ENCODE measurements at places on chromosomes 2 and 18.

- no peak for DNase-seq
These were observed 61.9 kb downstream of the LHCGR start for GRCh38 chr2:48693645-48694044.

- DNase-seq = no peak
These were observed 96.5 kb downstream of the SEPTIN10 start for GRCh38 chr2:109517118-109517889.

GRCh38 chr18:32019251-32019948 lies 775 bp downstream of the RNF125 start:
- DNase-seq = peak; percentile 41

DNA sequence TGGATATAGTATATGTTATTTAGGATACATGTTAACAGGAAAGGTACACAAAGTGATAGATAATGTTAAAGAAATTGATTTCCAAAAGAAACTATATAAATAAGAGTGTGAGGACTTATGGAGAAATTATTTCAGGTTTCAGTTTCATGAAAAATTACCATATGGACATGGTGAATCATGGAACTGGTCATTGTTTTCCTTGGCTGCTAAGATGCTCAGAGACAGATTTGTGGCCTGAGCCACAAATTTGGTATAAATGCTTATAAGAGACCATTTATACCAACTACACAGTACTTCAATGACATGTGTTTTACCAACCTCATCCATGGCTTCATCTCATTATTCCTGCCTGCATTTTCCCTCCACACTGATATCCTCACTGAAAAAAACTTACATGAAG lies 188.1 kb downstream of the FMNL2 start:
- no peak for DNase-seq

GRCh38 chr2:201618744-201619662 lies 24.3 kb downstream of the TMEM237 start:
- peak; percentile 54 for DNase-seq

DNA sequence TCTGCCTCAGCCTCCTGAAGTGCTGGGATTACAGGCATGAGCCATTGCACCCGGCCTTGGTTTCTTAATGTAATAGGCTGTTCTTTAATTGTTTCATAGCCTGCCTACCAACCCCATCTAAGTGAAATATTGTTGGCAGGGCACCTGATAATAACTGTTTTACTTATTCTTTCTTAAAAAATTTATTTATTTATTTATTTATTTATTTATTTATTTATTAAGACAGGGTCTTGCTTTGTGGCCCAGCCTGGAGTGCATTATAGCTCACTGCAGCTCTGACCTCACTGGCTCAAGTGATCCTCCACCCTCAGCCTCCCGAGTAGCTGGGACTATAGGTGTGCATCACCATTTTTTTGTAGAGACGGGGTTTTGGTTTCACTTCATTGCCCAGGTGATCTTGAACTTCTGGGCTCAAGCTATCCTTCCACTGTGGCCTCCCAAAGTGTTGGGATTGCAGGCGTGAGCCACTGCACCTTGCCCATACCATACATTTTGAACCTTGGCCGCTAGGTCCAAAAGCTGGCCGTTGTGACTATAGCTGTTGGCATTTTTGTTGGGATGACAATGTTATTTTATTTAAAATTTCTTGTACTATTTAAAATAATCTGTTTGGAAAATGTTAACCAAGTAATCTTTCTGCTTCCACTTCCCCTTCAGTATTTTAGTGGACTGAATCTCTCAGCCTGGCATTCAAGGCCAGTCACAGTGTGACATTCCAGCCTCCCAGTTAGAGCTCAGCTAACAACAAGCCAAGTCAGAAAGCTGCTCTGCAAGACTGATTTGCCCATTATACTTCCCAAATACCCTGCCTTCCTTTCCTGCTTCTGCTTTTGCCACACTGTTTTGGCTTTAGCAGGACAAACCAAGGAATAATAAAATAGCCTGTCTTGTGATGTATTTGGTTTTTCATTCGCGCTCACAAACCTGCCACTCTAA lies 52.4 kb downstream of the BABAM2 start:
- no peak for DNase-seq

DNA sequence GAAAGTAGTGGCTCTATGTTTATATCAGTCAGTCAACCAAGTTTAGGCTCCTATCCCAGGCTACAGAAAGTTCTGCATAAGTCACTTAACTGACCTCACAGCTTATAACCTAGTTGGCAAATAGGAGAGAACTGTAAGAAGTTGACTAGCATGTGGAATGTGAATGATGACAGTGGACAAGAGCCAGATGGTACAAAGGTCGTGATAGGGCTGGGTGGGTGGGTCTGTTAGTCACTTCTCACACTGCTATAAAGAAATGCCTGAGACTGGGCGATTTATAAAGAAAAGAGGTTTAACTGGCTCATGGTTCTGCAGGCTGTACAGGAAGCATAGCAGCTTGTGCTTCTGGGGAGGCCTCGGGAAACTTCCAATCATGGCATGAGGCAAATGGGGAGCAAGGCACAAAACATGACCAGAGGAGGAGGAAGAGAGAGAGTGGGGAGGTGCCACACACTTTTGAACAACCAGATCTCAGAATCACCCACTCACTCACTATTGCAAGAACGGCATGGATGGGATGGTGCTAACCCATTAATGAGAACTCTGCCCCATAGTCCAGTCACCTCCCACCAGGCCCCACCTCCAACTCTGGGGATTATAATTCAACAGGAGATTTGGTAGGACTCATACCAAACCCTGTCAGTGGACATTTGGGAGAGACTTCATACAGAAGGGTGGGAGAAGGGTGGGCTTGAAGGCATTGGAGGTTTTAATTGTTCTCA lies 68.8 kb downstream of the LTBP1 start:
- no peak for DNase-seq

GRCh38 chr18:26487437-26487836 lies 60.9 kb downstream of the KCTD1 start:
- DNase-seq = no peak

GRCh38 chr2:27727257-27727656 lies 44.3 kb upstream of the MRPL33 start:
- DNase-seq = no peak

GRCh38 chr2:118177318-118177717 lies 89.0 kb downstream of the INSIG2 start:
- no peak for DNase-seq

- DNase-seq = no peak
These were observed 1.5 kb downstream of the CACNB4 start for GRCh38 chr2:152097290-152097800.

- no peak for DNase-seq
These were observed 268.2 kb downstream of the AGPS start for GRCh38 chr2:177660742-177661141.

DNA sequence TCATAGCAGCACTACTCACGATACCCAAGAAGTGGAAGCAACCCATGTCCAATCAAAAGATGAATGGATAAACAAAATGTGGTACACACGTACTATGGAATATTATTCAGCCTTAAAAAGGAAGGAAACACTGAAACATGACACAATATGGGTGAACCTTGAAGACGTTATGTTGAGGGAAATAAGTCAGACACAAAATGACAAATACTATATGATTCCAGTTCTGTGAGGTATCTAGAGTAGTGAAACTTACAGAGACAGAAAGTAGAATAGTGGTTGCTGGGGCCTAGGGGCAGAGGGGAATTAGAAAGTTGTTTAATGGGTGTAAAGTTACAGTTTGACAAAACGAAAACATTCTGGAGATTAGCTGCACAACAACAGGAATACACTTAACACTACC lies 24.7 kb downstream of the TLK1 start:
- no peak for DNase-seq

GRCh38 chr2:188598551-188598950 lies 306.9 kb downstream of the GULP1 start:
- no peak for DNase-seq

DNA sequence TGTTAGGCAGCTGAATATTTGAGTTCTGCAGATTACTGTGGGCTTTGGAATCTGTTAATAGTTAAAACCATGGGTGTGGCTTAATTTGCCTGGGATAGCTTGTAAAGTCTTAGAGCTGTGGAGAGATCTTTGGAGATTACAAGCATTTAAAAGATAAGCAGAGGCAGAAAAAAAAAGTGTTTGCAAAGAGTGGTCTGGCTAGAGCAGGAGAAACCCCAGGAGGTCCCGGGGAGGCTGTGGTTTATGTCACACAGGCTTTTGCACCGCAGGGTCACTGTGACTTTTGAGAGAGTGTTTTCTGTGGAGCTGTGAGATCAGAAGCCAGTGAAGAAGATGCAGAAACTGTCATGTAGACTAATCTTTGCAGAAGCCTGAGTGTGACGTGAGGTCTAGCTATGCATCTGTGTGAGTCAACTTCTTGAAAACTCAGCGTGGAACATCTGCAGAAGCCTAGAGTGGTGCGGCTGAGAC lies 49.0 kb downstream of the SETBP1 start:
- DNase-seq = no peak

DNA sequence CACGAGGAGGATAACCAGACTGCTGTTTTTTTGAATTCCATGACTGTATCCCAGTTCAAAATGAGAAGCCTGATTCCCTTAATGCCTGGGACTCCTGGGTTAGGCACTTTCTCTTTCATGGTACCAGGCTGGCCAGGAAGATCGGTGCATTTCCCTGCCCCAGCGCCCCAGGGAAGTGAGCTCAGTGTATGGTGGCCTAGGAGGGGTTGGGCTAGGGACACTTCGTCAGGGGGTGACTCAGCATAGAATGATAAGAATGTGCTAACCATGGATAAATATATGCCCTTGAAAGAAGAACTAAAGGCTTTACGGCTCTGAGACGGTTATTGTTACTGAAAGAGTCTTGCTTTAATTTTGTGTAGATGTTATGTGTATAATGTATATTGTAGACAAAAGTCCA lies 27.5 kb upstream of the FAM237A start:
- no peak for DNase-seq

DNA sequence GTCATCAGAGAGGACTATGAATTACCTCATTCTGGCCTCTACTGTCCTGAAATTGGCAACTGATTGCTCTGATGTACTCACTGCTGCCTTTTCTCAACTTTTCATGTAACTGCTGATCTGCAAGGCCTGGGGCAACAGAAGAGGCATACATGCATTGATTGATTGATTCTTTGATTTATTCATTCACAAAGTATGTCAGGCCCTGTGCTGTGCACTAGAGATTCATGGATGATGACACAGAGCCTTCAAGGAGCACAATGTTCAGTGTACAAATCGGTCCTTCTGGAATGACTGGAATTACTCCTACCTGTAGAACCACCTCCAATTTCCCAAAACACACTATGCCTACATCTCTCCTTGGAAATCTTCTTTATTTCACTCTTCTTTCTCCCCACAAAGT lies 111.3 kb downstream of the LRATD1 start:
- DNase-seq = no peak

- no peak for DNase-seq
These were observed 144.6 kb upstream of the SETBP1 start for GRCh38 chr18:44536046-44536445.

GRCh38 chr2:171436307-171436706 lies 2.3 kb downstream of the DCAF17 start:
- no peak for DNase-seq

- DNase-seq = no peak
These were observed 220.1 kb upstream of the NXPH2 start for GRCh38 chr2:139000131-139000785.

DNA sequence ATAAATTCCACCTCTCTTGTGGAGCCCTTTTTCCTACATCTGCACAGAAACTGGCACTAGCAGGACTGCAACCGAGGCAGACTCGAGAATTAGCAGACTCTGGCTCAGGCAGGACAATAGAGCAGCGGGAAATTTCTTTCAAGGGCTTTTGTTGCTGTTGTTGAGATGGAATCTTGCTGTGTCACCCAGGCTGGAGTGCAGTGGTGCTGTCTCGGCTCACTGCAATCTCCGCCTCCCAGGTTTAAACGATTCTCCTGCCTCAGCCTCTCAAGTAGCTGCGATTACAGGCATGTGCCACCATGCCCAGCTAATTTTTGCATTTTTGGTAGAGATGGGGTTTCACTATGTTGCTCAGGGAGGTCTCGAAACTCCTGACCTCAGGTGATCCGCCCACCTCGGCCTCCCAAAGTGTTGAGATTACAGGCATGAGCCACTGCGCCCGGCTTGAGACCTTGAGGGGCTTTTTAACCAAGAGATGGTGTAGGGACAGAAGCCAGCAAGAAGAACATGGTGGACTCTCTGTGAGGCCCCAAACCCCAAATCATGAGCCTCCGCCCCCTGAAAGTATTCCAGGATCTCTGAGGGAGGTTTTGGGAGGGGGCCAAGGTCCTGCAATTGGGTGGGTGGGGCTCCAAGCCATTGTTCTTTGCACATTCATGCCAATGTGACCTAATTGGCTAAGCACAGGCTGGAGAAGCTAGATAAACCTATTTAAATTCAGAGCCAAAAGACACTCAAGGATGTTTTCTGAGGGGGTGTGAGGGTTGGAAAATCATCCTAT lies 68.4 kb upstream of the MSH2 start:
- no peak for DNase-seq

DNA sequence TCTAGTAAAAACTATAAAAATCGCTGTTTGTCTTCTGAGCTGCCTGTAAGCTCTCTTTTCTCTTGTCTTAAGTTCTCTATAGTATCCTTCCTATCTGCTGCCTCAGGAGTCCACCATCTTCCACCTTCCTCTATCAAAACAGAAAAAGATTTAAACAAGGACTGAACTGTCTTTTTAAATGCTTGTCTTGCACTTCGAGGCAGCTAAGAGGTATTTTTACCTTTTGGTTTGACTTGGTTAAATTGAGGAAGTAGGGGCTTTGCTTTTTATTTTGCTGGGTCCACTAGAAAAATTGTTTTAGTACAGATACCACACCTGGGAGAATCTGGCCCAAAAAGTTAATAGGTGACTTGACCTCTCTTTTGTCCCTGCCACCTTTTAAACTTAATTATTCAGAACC lies 12.2 kb downstream of the SESTD1 start:
- no peak for DNase-seq

DNA sequence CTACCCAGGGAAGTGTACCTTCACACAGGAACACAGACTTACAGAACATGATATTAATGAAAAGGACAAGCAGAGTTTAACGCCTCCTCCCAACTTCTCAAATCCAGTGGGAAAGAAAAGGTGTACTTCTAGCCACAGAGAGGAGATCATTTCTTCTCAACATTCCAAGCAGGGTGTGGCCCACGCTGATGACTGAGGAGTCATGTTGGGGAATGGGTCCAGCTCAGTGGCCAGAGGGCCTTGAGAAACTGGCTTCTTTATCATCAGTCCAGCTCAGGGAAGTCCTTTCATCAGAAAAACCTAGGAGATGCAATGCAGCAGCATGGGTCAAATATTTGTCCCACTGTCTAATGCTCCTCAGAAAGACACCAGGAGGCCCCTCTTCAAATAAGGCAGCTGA lies 63.0 kb downstream of the RBM43 start:
- no peak for DNase-seq

DNA sequence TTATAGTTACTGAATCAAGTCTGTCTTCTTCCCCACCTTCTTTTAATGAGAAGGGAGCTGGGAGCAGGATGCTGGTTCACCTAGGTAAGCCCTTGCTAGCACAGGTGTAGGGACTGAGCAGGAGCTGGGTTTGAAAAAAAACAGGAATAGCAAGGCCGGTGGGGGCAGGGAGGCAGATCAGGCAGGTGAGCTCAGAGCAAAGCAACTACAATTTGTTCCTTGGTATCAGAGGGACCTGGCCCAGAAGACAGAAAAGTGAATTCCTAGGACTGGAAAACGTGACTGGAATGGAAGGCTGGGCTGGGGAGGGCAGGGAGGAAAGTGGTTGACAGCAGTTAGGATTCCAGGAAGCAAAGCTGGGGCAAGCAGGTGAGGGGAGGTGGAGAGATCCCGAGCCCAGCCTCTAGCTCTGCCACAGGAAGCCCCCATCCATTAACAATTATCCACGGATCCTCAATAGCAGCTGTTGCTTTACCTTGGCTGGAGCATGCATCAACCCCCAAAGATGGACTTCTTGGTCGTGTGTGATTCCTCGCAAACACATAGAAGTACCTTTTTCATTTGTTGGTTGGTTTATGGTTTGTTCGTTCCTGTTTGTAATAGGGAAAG lies 118.4 kb downstream of the LNPK start:
- no peak for DNase-seq

- DNase-seq = no peak
These were observed 1.7 kb upstream of the QPCT start for GRCh38 chr2:37342591-37343220.
